Fibroblast of skin of left quadriceps (primary cell): ENCODE measurements at places on chromosomes 2 and 18.
A peak's percentile ranks its signal among the peaks of the same experiment; 100 is the strongest.

DNA sequence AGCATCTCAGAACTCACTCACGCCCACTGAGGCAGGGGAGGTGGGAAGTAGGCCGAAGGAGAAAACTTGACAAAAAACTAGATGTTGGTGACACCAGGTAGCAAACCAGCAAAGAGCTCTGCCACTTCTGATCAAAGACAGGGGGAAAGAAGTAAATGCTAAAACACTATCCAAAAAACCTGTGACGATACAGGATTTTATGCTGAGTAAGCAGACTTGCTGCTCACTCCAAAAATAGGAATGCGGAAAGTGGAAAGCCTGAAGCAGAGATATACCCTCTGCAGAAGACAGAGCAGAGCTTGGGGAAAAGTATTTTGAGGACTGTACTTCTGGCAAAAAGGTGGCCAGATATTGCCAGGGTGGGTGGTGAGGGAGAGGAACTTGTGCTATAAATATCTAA is 73.3 kb upstream of the YPEL5 start:
- no peak for DNase-seq

- DNase-seq, result no peak
Measured at GRCh38 chr2:16466133-16466820, 199.4 kb downstream of the CYRIA start.

- DNase-seq, result no peak
Measured at GRCh38 chr2:141103216-141103615, 1027.6 kb downstream of the LRP1B start.

DNA sequence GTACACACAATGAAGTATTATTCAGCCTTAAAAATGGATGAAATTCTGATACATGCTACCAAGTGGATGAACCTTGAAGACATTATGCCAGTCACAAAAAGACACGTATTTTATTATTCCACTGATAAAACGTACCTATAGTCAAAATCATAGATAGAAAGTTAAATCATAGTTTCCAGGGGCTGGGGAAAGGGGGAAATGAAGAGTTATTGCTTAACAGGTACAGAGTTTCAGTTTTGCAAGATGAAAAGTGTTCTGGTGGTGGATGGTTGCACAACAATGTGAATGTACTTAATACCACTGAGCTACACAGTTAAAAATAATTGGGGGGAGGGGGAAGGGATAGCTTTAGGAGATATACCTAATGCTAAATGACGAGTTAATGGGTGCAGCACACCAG is 279.0 kb upstream of the STON1 start:
- DNase-seq, result no peak

GRCh38 chr18:4403836-4404235 is 51.3 kb downstream of the DLGAP1 start:
- DNase-seq, result no peak

DNA sequence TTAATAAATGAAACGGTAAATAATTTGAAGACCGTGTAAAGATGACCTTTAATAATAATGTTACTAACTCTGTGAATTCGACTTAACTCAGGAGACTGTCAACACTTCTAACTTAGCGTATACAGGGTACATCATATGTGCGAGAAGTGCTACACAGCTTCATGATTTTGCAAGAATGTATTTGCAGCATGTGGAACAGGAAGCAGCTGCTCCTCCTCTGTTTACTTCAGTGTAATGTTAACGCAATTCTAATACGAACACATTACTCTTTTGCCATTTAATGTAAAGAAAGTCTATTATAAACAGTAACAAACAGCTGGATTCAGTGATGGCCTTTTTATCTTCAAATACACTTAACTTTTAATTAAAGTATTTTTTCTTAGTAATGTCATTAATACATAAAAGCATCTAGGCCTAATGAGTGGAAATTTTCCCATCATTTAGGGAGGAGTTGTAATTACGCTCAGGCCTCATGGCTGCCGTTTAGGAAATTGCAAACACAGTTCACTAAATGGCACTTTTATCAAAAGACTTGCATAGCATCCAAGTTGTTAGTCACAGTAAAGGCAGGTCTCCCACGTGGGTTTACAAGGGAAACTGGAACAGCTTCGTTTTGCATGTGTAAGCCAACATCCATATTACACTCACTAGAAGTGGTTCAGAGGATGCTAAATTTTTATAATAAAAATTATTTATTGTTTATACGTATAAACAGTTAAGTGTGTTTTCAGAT is 635.7 kb downstream of the FBXO15 start:
- DNase-seq, result no peak

DNA sequence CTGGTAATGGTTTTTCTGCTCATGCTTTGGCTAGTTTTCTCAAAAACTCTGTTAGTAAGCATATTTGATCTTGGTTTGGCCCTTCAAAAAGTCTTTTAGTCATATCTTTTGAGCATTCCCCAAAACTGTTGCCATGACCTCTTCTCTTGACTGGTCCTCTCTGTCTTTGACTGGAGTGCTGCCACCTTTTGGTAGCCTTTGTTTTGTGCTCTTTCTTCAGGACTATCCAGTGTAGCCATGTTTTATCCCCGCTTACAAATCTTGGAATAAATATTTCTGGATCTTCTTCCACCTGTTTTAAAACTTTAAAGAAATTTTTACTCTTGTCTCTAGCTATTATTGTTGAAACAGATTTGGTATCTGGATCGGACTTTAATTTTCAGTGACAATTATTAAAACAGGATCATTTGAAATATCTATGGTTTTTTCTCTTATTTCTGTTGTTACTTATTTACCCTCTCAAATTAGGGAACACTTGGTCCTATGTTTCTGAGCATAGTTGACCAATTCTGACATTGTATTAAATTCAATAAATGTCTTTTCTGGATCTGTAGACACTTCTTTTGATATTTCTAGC is 965 bp upstream of the ELOA2 start:
- no peak for DNase-seq

GRCh38 chr2:108963057-108963456 is 26.0 kb downstream of the EDAR start:
- no peak for DNase-seq

DNA sequence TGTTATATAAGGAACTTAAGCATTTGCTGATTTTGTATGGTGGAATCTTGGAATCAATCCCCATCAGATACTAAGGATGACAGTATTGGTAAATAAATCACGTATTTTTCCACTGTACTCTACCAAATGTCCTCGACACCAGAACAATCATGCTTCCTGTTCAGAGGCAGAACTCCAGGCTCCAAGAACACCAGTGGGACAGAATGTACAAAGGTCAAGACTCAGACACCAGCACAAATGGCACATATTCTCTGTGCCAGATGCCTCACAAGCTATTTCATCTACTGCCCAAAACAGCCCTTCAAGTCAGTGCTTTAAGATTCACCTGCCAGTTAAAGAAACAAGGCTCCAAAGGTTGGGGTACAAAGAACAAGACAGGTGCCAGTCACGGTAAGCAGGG is 420.5 kb downstream of the STK39 start:
- no peak for DNase-seq

GRCh38 chr2:161843936-161844335 is 219.7 kb downstream of the SLC4A10 start:
- no peak for DNase-seq

GRCh38 chr2:109699646-109700045 is 85.5 kb downstream of the SOWAHC start:
- no peak for DNase-seq

DNA sequence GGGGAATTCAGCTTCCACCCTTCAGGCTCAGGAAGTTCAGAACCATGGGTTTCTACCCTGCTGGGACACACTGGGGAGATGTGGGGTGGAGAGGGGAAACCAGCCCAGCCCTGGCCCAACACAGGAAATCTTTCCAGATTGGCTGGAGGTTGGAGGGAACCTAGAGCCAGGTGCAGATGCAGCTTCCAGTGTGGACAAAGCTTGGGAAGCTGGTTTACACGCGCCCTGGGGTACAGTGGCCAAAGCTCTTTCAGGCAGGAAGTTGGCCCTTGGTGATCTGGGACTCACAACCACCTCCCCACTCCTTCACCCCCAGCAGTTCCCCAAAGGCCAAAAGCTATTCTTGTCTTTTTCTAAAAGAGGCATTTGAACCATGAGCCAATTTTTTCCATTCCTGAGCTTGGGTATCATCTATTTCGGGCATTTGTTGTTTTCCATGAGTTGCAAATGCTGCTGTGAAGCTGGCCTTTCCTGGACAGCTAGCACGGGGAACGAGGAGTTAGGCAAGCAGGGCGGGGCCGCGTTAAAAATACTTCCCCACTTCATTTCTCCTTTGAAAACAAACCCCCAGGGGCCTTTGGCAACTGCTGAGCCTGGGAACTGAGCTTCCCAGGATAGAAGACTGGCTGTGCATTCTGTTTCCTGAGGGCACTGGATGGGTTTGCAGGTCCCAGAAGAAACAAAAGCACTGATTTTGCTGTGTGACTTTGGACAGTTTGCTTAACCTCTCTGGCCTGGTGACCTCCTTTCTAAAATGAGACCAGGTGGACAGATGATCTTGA is 3.1 kb upstream of the ARID5A start:
- no peak for DNase-seq

GRCh38 chr2:138090330-138090729 is 126.1 kb downstream of the HNMT start:
- DNase-seq, result peak; percentile 29

DNA sequence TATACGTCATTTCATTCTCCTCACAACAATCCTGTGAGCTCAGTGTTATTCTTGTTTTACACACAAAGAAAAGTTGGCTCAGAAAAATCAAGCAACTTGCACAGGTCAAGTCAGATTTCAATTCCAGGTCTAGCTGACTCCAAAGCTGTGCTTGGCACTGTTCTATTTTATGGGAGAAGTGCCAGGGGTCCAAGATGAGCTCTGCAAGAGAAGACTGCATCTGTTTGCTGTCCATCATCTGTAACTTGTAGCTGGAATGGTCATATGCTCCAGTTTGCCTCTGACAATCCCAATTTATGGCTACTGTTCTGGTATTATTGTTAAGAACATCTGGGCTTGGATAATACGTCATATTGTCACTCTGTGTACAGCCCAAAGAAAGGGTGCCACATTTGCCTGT is 28.9 kb downstream of the KCNF1 start:
- no peak for DNase-seq

DNA sequence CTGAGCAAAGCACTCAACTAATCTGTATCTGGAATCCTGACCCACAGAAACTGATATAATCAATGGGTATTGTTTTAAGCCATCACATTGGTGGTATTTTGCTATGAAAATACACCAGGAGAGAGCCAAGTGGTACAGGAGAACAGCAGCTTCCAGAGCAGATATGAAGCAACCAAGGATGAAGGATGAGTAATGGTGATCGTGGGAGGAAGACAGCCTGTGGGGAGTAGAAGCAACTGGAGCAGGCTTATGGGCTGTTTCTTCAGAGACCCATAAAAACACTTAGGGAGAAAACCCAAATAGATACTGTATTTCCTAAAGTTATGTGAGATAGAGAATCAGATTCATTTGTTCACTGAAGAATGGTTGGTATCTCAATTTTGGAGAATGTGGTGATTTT is 330.8 kb downstream of the NUP35 start:
- no peak for DNase-seq

DNA sequence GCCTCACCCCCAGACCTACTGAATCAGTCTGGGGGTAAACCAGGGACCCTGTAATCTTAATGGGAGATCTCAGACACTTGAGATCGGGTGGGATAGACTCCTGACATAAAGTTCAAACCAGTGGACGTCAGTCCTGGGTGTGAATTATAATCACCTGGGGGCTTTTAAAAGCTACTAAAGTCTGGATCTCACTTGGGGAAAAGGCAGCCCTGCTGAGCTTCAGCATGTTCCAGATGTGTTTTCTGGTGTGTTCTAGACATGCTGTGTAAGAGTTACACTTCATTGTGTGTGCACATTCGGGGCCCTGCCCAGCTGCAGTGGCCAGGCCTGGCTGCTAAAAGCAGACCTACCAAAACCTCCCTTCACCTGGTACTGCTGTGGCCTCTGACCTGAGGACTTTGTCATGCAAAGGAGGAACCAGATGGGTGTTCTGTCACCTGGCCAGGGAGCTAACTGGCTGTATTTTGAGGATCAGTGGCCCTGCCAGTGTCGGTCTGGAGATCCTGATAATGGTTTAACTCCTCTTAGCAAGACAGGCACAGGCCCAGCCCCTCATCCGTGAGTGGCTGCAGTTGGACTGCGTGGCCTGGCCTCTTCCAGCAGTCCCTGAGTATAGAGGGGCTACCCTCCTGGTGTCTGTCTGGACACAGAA is 10.6 kb downstream of the RRM2 start:
- no peak for DNase-seq

- DNase-seq, result no peak
Measured at GRCh38 chr2:213248637-213249036, 35.6 kb upstream of the SPAG16 start.

- DNase-seq, result no peak
Measured at GRCh38 chr2:230723363-230723762, 10.7 kb downstream of the CAB39 start.

DNA sequence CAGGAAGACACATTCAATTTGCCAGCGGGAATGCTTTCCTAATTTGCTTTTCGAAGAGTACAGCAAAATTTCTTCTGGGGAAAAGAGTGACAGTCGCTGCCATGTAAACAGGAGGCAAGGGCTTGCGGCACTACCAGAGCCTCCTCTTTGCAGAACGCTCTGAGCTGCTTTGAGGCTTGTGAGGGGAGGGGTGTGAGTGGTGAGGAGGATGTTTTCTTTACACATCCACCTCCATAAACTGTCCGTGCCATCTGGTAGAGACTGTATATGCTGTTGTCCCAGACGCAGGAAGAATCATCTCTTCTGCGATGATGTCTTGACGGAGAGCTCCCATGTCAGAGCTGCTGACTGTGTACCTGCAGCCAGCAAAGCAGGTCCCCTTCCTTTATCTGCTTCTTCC is 138.0 kb downstream of the SOCS6 start:
- no peak for DNase-seq

GRCh38 chr2:95278051-95278471 is 3.8 kb downstream of the PROM2 start:
- DNase-seq, result peak; percentile 8

GRCh38 chr2:172489681-172490080 is 62.3 kb downstream of the ITGA6 start:
- no peak for DNase-seq

- DNase-seq, result no peak
Measured at GRCh38 chr18:70256184-70256583, 32.7 kb upstream of the SOCS6 start.

DNA sequence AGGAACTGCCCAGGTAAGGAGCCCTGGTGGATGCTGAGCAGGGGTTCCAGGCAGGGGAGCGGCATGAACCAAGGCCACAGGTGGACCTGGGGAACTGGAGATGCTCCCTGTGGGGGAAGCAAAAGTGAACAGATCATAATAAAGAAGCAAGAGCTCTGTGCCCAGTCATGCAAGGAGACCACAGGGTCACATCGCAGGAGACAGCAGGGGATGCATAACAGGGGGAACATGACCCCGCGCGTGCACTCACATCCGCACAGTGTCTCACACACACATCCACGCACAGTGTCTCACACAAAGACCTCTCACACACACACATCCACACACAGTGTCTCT is 473.3 kb upstream of the HS6ST1 start:
- no peak for DNase-seq
